Central memory CD8-positive, alpha-beta T cell (primary cell): ENCODE measurements at places on chromosomes 4 and X.

DNA sequence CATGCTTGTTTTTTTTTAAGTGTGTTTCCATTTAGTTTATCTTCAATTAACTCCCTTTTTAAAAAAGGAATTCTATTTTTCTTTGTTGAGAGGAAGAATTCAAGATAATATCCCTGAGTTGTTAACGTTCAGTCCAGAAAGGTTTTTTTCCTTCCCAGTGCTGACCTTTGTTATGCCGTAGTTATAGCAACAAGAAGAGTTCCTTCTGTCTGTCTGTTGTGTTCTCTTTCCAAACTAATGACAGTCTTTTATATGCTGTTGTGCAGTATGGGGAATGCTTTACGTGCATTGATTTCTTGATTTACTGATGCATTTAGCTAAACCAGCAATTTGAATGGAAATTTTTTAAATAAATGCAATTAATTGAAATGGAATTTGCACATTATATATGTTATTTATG is 6.6 kb upstream of the CXXC4 start:
- no peak for DNase-seq

DNA sequence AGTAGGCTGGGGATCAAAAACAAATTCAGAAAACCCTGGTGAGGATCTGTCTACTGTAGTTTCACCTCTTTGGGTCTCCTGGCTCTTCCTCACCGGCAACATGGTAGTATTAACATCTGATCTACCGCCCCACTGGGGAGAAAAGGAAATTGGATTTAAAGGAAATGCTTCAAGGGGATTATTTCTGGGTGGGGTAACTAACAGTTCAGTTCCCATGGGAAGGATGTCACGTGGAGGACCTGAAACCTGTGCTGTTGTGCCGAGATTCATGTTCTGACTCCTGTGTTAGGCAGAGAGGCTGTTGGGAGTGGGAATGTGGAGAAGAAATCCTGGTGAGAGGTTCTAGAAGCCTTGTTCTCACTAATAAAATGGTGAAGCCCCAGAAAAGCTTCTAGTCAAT is 254.4 kb downstream of the BCOR start:
- no peak for DNase-seq

DNA sequence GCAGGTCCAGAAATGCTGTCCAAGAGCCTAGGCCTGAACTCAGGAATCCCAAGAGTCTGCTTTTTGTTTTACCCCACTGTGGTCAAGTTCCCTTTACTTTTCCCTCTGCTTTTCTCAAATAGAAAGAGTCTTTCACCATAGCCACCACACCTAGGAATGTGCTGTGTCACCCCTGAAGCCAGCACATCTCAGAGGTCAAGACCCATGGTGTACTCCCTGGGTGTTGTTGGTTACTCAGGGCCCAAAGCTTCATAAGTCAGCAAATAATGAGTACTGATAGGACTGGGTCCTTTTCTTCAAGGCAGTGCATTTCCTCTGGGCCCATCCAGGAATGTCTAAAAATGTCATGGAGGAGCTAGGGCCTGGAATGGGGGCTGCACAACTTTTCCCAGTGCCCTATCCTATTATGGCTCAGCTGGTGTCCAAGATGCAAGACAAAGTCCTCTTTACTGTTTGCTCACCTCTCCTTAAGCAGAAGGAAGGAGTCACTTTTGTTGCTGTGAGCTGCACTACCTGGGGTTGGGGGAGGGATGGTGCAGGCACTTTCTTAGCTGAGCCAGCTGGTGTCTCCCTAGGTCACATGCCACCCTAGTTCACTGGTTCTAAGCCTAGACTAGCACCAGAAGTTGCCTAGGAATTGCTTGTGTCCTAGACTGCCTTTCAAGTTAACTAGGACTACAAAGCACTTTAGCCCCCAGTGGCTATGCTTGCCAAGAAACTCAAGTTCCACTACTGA is 62.4 kb upstream of the RXFP1 start:
- no peak for DNase-seq

DNA sequence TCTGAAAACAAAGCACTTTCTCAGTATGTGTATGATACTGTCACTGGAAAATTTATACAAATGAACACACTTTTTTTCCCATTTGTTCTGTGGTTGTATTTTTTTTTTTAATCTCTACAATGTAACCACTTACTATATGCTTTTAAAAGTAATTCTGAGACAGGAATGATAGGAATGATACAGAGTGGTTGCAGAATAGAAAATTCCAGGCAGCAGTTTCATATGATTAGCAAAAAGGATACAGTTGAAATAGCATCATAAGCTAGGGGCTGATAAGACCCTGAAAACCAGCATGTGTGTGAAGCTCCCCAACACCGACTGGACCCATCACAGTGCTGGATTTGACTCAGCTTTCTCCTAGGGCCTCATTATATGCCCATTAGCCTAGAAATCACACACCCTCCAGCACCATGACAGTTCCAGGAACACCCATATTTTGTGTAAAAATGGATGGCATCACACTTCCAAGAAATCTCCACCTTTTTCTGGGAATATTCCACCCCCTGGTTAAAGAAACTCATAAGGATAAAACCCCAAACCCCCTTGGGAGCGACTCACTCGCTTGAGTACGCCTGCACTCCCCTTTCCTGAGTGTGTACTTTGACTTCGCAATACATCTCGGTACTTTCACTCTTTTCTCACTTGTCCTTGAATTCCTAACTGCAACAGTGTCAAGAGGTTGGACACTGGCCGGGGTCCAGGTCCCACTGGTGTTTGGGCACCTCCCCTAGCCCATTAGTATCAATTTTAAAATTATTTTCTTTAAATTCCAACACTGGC is 77.4 kb upstream of the AGA start:
- DNase-seq, result no peak

DNA sequence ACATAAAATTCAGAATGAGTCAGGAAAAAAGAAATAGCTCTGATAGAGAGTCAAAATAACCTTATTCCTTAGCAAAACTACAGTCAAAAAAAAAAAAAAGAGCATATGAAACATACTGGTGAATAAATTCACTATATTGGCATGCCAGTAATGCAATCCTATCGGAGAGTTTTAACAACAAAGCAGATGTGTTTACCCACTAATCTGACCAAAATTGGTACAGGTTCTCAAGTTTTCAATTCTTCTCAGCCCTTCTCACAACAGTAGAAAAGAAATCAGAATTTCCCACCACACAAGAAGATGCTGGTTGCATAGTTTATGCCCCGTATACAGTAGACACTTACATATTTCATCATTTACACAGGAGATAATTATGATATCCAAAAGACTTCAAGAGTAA is 59.4 kb downstream of the LCORL start:
- no peak for DNase-seq
